T-helper 17 cell (primary cell): ENCODE measurements at places on chromosomes 12 and 14.

- peaks cover 4% of the 10 kb centered on the region for H3K4me1 ChIP-seq
- H3K4me3 ChIP-seq: no peak overlapping the region
- no peak for DNase-seq
- no peak overlapping the region for H3K27ac ChIP-seq
- peaks cover 1% of the 10 kb centered on the region for H3K36me3 ChIP-seq
- H3K27me3 ChIP-seq: no peaks in the 10 kb centered on the region
Measured at GRCh38 chr12:67457778-67458665, 188.9 kb downstream of the CAND1 start.

DNA sequence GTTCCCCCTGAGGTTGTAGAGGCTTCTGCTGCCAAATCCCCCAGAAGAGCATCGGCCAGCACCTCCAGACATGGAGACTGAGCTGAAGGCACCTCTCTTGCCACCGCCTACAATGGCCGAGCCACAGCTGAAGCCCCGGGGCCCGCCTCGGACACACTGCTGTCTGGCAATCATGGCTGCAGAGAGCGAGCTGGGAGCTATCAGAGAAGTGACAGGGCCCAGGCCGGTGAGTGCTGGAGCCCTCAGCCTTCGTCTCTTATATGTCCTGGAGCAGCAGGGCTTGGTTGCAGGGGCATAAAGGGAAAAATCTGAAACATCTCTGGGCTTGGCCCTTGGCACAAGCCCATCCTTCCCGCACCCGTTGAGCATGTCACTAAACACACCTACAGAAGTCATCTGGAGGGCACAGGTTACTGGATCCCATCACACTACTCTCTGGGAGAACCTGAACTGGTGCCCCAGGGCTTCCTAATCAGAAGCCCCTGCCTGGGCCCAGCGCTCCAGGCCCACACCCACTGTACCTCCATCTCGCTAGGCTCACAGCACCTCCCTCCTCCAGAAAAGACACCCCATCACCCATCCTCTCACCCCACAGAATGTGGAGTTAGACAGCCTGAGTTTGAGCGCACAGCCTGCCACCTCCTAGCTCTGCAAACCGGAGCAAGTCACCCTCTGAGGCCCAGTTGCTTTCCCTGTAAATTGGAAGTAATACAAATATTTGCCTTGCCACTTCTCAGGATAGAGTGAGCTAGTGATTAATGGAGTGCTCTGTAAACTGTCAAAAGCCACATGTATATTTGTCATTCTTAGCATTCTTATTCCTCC is at the start of gene KRT4:
TSS of gene KRT4 (minus strand) at position 232 of the 825 bp plus-strand sequence. CDS start at position 174, 58 bp downstream.
- peaks cover 35% of the 10 kb centered on the region for H3K27me3 ChIP-seq
- DNase-seq: no peak
- no peaks in the 10 kb centered on the region for H3K36me3 ChIP-seq
- peaks cover 3% of the 10 kb centered on the region for H3K4me1 ChIP-seq

- no peaks in the 10 kb centered on the region for H3K36me3 ChIP-seq
- no peak for DNase-seq
- H3K27me3 ChIP-seq: peaks cover 10% of the 10 kb centered on the region
- no peak overlapping the region for H3K4me3 ChIP-seq
Measured at GRCh38 chr14:34199585-34199984, 248.7 kb upstream of the EGLN3 start.

GRCh38 chr12:62677355-62677754 is 210.7 kb downstream of the MON2 start:
- H3K27me3 ChIP-seq: no peaks in the 10 kb centered on the region
- no peak overlapping the region for H3K4me3 ChIP-seq
- H3K36me3 ChIP-seq: no peaks in the 10 kb centered on the region
- DNase-seq: no peak

DNA sequence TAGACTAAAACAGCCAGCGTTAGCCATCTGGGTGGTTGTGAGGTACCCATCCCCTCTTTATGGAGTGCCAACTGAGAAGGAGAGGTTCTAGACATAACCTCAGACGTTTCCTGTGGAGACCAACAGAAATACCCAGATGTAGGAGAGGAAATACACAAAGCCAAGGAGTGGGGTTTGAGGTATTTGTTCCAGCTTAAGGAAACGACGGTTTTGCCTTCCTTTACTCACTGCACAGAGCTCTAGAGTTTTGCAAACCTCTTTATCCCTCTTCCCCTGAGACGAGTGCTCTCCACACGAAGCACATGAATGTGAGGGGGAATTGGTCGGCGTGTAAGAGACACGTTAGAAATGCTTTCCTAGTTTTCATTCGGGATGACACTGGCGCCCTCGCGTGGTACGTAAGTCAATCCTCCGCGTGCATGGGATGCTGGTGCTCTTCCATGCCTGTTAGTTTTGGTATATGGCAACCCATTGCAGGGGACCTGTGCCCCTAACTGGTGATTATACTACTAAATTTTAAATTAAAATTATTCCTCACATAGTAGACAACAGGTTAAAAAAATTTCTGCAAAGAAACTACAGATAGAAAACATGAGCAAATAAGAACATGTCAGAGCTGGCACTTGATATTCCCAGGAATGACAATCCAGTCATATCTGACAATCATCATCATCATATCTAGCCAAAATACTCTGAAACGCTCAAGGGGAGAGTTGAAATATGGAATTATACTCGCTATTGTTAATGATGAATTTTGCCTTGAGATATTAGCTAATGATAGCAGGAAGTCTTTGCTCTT is 121.7 kb downstream of the PPM1H start:
- peaks cover 41% of the 10 kb centered on the region for H3K27me3 ChIP-seq
- no peak for DNase-seq
- peaks cover 13% of the 10 kb centered on the region for H3K4me1 ChIP-seq
- H3K36me3 ChIP-seq: no peaks in the 10 kb centered on the region
- peak overlapping the region; percentile 15 for H3K4me3 ChIP-seq
- H3K27ac ChIP-seq: no peak overlapping the region

GRCh38 chr14:68836082-68836481 is 43.2 kb upstream of the ZFP36L1 start:
- H3K4me3 ChIP-seq: no peak overlapping the region
- no peak overlapping the region for H3K27ac ChIP-seq
- no peak for DNase-seq
- H3K27me3 ChIP-seq: no peaks in the 10 kb centered on the region
- H3K36me3 ChIP-seq: peaks cover 3% of the 10 kb centered on the region

DNA sequence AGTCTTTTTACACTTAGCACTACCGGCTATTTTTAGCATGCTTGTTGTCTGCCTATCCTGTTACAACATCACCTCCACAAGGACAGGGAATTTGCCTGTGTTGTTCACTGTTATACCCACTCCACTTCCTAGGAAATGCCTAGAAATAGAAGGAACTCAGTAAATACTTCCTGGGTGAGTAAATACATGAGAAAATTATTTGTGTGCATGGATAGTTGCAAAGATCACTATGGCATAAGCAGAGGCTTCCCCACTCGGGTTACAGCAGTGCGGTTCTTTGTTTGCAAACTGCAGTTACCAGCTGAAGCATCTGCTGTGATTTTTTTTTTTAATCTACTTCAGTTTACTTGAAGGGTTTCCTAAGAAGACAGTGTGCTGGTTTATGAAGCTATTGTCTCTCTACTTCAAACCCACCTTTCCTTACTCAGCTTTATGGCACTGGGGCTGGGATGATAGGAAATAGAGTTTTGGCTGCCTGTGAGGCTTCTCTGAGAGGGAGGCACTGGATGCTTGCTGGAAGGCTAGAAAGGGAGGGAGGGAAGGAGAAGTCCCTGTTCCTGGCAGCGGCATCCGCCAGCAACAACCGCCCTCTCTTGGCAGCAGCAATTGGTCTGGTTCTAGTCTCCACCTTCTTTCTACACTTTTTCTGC is 29.0 kb downstream of the PDE6H start:
- no peak for DNase-seq
- no peak overlapping the region for H3K4me3 ChIP-seq
- H3K27me3 ChIP-seq: peaks cover 72% of the 10 kb centered on the region
- peaks cover 5% of the 10 kb centered on the region for H3K36me3 ChIP-seq
- no peaks in the 10 kb centered on the region for H3K4me1 ChIP-seq
- no peak overlapping the region for H3K27ac ChIP-seq

DNA sequence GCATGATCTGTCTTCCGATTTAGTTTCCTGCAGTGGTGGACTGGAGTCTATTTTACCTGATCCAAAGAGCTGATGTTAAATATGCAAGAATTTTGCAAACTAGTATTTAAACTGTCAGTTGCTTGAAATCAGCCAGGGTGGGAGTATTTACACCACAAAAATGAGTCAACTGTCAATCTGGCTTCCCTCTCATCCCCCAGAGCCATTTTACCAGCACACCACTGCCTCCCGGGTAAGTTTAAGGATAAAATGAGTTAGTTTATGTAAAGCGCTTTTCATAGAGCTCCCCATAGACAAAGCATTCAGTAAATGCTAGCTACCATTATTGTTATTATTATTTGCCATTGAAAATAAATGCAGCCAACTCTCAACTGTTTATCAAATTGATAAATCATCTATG is 106.3 kb upstream of the FRMD6 start:
- H3K4me3 ChIP-seq: no peak overlapping the region
- no peaks in the 10 kb centered on the region for H3K36me3 ChIP-seq
- no peak overlapping the region for H3K27ac ChIP-seq
- H3K4me1 ChIP-seq: no peaks in the 10 kb centered on the region

- no peak overlapping the region for H3K4me3 ChIP-seq
- no peak for DNase-seq
- H3K27me3 ChIP-seq: no peaks in the 10 kb centered on the region
- no peaks in the 10 kb centered on the region for H3K4me1 ChIP-seq
- no peak overlapping the region for H3K27ac ChIP-seq
Measured at GRCh38 chr12:67747869-67748742, 99.6 kb downstream of the DYRK2 start.

GRCh38 chr12:40980427-40980961 is 207.6 kb upstream of the PDZRN4 start:
- peaks cover 6% of the 10 kb centered on the region for H3K27me3 ChIP-seq
- H3K27ac ChIP-seq: no peak overlapping the region
- no peak for DNase-seq

DNA sequence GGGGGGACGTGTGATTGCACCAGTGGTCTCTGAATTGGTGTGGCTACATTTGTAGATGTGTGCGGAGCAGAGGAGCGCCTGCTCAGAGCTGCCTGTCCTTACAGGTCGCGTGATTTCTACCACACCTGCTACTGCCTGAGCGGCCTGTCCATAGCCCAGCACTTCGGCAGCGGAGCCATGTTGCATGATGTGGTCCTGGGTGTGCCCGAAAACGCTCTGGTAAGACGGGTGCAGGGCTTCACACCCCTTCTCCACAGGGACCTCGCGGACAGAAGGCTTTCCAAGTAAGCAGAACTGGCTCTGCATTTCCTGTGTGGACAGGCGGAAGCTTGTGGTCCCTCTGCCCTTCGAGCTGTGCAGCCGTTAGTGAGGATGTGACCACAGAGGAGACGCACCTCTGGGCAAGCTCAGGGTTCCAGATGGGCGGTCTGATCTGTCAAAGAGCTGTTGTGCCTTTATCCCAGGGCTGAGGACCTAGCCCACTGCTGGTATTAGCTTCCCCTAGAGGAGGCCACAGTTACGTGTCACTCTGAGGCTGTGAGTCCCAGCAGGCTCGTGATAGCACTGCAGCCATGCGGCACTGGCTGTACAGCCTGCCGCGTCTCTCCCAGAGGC is 47.7 kb downstream of the MAX start:
- no peaks in the 10 kb centered on the region for H3K36me3 ChIP-seq
- no peak overlapping the region for H3K4me3 ChIP-seq
- H3K27ac ChIP-seq: peak overlapping the region; percentile 19
- H3K4me1 ChIP-seq: peaks cover 12% of the 10 kb centered on the region

GRCh38 chr12:29732593-29732992 is 51.1 kb downstream of the TMTC1 start:
- no peaks in the 10 kb centered on the region for H3K27me3 ChIP-seq
- DNase-seq: no peak
- no peaks in the 10 kb centered on the region for H3K36me3 ChIP-seq
- no peak overlapping the region for H3K27ac ChIP-seq

DNA sequence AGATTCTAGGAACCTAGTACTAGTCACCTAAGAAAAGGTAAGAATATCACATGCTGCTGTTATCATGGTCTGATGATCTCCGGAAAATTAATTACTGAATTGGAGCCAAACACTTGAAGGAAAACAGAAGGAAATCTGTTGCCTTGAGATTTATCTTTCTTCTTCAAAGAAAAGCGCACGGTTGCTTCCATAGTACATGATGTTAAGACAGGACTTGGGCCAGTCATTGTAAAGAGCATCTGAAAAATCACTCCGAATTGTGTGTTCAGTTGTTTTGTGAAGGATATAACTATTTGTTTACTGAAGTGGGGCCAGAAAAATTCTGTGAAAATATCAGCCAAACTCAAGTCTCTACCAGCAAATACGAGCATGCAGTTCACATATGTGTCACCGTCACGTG is 134.9 kb upstream of the FOXN3 start:
- H3K36me3 ChIP-seq: peaks cover 3% of the 10 kb centered on the region
- no peak for DNase-seq
- H3K27me3 ChIP-seq: no peaks in the 10 kb centered on the region
- H3K4me3 ChIP-seq: no peak overlapping the region

GRCh38 chr14:25537846-25538455 is 488.0 kb upstream of the STXBP6 start:
- no peaks in the 10 kb centered on the region for H3K27me3 ChIP-seq
- H3K4me1 ChIP-seq: no peaks in the 10 kb centered on the region
- no peak overlapping the region for H3K4me3 ChIP-seq

DNA sequence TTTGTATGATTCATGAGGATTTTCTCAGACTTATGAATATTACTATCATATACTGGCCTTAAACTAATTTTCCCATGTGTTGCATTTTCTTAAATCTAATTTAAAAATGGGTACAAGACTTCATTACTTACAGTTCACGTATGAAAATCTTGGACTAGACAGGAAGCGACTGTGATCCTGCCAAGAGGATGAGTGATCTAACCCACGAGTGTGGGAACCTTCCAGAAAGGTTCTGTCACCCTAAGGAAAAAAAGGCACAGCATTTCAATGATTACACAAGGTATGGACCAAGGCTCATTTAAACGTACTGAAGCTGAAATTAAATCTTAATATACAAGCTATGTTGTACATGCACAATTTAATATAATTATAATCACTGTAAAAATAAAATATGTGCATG is 293.5 kb upstream of the DIO2 start:
- H3K4me3 ChIP-seq: no peak overlapping the region
- no peak overlapping the region for H3K27ac ChIP-seq
- H3K36me3 ChIP-seq: peaks cover 11% of the 10 kb centered on the region
- H3K27me3 ChIP-seq: no peaks in the 10 kb centered on the region
- no peak for DNase-seq

DNA sequence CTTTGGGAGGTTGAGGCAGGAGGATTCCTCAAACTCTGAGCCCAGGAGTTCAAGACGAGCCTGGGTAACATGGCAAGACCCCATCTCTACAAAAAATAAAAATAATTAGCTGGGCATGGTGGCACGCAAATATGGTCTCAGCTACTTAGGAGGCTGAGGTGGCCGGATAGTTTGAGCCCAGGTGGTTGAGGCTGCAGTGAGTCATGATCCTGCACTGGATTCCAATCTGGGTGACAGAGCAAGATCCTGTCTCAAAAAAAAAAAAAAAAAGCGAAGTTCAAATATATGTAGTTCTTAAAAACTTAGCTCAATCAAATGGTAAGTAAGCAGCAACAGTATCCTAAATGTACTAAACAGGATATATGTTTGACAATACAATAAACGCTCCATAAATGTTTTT is 85.5 kb upstream of the SSTR1 start:
- H3K4me1 ChIP-seq: peaks cover 5% of the 10 kb centered on the region
- no peak overlapping the region for H3K4me3 ChIP-seq
- no peaks in the 10 kb centered on the region for H3K27me3 ChIP-seq
- H3K27ac ChIP-seq: no peak overlapping the region
- no peaks in the 10 kb centered on the region for H3K36me3 ChIP-seq
